CD4-positive, alpha-beta memory T cell (primary cell): ENCODE measurements at places on chromosomes 5 and 9. TPM values are rescaled to one million over a fixed set of nuclear protein-coding genes. Genes with fewer than 3 reads are reported as not detected.

Gene BOD1
- polyA plus RNA-seq: 11.8 TPM

Gene WDR5
- 16.5 TPM for polyA plus RNA-seq

Gene ARL14EPL
- not detected for polyA plus RNA-seq

Gene UBE2B
- polyA plus RNA-seq: 118 TPM

Gene PAEP
- not detected for polyA plus RNA-seq

Gene SCGB3A2
- polyA plus RNA-seq: not detected

Gene ALG2
- 35.3 TPM for polyA plus RNA-seq

DNA sequence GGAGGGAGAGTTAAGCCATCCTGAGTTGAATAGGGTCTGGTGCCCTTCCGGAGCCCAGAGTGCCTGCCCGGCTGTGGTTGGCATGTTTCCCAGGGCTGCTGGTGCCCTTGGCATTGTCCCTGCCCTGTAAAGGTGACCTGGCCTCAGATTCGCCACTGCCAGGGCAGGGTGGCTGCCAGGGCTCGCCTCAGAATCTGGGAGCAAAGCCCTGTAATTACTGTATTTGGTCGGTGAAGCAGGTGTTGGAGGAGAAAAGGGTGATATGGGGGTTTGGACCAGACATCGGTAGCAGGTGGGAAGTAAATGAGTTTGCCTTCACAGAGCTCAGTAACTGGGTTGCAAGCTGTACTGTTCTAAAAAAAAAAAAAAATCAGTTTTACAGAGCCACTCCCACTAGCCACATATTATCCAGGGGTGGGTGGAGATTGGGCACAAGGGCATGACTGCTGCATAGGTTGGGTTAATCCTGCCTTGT lies 47.6 kb downstream of the RGS3 start:
- DNase-seq: no peak

DNA sequence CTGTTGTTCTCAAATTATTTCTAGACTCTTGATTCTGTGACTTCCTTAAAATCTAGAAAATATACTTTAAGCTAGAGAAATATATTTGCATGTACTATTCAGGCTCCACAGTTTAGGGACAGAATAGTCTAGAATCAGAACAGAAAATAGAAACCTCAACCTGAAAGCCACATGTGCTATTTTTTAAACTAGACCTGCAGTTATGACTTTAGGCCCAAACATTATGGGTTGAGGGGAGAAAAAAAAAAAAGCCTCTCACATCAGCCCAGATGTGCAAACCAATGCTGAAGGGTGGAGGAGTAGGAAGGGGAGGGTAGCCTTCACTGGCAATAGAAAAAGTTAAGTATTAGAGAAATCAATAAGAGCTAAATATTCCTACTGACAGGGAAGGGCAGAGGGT lies 35.7 kb downstream of the ELL2 start:
- no peak for DNase-seq

GRCh38 chr9:38071470-38072134 lies 2.6 kb upstream of the SHB start:
- no peak for DNase-seq

DNA sequence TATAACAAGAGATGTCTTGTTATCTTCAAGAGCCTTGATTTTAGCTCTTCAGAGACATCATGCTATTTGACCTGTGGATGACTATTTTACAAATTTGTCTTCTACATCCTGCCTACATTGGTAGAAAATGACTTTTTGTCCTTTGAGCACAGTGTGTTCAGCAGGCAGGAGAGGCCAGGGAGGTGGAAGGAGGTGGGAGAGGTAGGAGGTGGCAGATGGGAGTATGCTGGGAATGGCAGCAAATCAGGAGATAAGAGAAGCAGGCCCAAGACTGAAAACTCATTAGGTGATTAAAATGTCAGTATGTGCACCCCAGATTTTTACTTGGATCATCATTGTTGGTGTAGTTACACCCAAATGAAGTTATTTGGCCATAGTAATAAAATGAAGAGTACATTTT lies 44.1 kb downstream of the PTPN3 start:
- no peak for DNase-seq

DNA sequence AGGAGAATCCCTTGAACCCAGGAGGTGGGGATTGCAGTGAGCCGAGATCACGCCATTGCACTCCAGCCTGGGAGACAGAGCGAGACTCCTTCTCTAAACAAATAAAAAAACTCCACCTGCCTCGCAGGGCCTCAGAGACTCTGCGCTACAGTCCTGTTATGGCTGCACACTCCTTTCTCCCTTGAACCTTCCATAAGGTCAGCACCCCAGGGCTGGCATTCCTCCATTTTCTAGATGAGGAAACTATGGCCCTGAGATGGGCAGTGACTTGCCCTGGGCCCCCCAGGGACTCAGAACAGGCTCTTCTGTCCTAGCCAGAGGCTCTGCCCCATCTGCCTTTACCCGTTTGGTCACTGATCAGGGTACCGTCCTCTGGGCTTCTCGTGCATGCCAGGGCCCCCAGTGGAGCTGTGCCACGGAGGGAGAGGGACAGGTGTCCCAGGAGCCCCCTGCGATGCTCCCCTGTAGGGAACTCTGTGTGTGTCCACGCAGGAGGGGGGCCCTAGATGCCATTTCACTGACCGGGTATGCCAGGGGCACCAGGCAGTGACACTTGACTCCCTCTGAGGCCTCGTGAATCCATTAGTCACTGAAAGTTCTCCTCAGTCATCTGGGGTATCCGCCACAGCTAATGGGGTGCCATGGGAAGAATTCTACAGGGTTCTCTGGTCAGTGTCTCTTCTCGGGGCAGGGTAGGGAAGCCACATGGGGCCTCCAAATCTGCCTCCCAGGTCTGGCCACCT lies 16.2 kb downstream of the RALGDS start:
- no peak for DNase-seq

DNA sequence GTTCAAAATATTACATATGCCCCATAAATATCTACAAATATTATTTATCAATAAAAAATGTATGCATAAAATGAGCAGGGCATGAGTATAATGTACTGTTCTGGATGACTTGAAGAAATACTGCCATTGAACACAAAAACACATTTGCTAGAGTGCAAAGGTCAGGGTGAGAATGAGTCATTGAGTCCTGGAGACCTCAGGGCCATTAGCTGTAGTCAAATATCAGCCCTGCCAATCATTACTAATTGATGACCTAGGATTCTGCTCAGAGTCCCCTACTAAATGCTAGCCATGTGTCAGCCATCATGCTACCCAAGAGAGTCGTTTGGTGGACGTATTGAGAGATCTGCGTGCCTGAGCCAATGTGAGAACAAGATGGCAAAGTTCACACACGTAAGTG lies 80.3 kb upstream of the FAM169A start:
- DNase-seq: no peak

- no peak for DNase-seq
Measured at GRCh38 chr9:99119976-99120655, 15.2 kb downstream of the TGFBR1 start.

DNA sequence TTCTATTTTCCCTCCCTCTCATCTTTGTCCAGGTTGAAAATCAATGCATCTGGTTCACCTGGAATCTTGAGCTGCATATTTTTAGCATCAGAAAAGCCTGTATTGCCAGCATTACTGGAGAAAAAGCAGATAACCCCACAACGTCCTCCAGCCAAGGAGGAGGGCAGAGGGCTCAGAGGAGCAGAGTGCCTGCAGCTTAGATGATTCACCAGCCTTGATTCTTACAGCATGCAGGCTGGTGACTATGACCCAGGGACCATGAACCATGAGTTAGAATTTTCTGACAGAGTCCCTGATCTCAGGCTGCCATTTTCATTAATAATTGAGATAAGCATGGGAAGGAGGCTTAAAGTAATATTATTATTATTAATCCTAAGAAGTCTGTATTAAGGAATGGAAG lies 278.2 kb downstream of the BRINP1 start:
- DNase-seq: no peak

DNA sequence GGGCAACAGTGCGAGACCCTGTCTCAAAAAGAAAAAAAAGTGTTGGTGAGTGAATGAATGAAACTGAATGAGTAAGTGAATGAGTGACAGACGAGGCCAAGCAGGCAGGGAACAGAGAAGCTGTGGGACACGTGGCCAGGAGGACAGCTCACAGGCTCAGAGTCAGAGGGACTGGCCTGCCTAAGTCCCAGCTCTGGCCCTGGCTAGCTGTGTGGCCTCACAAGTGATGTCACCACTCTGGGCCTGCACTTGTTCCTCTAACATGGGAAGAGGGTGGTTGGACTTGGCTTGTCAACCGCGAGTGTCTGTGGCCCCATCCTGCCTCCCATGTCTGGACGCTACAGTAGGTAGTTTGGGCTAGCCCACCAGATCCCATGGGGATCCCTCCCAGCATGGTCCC lies 4.7 kb upstream of the PLPP7 start:
- no peak for DNase-seq

- DNase-seq: no peak
Measured at GRCh38 chr5:168467755-168468330, 18.4 kb upstream of the RARS1 start.

- DNase-seq: no peak
Measured at GRCh38 chr9:34396276-34397214, 19.8 kb upstream of the MYORG start.

DNA sequence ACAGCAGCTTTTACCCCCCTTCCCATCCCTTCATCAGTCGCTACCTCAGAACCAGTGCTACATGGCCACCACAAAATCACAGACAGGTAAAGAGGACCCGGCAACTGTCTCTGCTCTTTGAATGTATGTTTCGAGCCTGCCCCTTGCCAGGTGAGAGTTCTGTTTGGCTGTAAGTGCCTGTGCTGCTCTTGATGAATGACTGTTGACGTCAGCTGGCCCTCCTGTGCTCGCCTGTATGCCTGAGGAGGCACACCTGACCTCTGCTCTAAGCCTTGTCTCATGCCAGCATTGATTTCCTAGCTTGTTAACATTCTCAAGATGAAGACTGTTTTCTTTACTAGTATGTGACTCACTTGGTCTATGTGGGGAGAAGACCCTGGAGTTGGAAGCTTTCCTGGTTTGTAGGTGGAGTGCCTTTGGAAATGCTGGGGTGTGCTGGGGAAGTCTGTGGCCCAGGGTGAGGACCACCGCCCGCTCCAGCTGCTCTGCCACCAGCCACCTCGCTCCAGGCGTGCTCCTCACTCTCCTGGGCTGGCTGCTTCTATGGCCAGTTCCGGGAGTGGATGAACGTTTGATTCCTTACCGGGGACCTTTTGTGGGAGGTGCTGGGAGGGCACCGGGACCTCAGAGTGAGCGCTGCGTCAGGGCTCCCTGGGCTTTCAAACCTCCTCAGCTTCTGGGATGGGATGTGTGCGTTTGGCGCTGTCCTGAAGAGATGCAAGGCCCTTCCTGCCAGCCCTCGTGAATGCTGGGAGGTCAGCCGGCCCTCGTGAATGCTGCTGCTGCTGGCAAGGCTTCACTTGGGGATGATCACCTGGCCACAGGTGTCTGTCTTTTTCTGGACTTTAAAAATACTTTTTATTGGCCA lies 109.9 kb downstream of the EHMT1 start:
- DNase-seq: no peak

DNA sequence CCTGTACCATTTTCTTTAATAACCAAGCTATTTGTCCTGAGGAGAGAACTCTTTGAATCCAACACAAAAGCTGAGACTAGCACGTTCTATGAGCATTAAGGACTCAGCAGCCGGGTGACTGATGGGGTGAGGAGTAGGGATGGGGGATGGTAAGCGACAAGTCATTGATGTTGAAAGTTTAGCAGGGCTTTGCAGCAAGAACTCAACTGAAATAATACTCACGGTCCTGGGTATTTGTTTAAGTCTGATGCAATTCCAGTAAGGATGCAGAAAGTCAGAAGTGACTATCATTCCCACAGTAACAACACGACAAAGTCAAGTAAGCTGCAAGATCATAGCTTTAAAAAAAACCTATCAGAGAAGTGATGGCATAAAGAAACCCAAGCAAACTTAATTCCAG lies 131.1 kb downstream of the ACTL7B start:
- DNase-seq: no peak

DNA sequence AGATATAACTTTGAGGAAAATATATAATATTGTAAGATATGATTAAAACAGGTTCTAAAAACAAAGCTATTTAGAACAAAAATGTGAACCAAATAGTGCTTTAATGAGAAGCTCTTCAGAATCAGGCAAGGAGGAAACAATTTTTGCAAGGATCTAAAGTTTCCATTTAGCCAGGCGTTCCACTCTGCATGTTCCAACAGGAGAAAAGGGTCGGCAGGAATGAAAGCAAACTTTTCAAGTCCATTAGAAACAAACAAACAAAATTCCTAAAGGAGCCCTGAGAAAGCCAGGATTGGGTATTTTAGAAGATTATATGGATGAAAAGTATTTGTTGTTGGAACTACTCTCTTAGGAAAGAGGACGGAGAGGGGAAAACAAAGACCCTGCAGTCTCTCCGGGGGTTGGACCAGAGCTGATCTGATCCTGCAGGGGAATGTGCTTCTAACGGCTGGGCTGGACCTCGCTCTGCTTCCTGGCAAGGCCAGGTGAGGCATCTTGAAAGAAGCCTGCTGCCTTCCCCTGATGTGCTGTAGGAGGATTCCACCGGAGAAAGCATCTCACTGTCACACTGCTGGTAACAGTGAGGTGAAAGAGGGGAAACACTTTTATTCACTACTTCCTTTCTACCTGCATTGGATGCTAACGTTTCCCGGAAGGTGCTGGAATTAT lies 94.6 kb downstream of the PRRT1B start:
- no peak for DNase-seq

DNA sequence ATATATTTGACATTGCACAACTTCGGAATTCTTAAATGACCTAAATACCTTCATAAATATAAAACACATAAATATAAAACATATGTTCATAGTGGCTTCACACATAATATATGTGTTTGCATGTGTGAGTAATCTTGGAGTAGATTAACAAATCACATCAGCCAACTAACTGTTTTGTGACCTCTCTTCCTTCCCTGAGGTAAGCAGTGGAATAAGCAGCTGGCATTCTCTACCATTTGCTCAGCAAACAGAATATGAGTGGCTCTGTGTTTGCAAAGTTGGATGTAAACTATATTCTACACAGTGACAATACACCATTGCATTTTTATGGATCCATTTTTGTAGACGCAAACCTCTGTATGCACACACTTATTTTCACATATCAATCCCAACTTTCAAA lies 189.9 kb downstream of the ACER2 start:
- no peak for DNase-seq

- DNase-seq: no peak
Measured at GRCh38 chr5:168875832-168876231, 296.7 kb upstream of the PANK3 start.

GRCh38 chr9:6356441-6356840 lies 28.3 kb downstream of the TPD52L3 start:
- DNase-seq: no peak

DNA sequence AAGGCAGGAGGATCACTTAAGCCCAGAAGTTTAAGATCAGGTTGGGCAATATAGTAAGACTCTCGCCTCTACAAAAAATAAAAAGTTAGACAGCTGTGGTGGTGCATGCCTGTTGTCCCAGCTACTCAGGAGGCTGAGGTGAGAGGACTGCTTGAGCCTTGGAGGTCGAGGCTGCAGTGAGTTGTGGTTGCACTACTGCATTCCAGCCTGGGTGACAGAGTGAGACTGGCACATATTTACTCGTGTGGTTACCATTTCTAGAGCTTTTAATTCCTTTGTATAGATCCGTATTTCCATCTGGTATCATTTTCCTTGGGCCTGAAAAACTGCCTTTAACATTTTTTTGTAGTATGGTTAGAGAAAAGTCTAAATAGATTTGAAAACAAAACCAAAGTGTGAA lies 7.8 kb downstream of the IL6ST start:
- no peak for DNase-seq
